ENCODE measurements at places on chromosomes 1 and 21.

GRCh38 chr1:3450202-3450863 lies 4.1 kb upstream of the ARHGEF16 start:
- DNase-seq, result no peak

- DNase-seq, result no peak
Observed at GRCh38 chr1:181646710-181647109, 163.4 kb downstream of the CACNA1E start.

DNA sequence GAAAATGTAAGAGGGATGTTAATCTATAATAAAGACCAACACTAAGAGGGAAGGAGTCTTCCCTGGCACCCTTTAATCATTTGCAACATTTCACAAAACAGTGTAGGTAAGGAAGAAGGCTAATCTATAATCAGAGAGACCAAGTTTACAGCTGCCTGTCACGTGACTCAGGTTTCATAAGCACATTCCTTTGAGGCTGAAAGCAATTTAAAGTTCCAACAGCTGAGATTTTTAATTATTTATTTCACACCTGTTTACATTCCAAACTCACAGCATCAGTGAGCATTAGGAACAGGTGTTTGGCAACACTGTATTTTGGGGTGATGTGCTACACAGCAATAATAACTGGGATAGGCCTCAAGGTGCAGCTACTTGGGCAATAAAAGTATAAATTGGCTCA lies 75.7 kb upstream of the PGBD5 start:
- DNase-seq, result no peak

DNA sequence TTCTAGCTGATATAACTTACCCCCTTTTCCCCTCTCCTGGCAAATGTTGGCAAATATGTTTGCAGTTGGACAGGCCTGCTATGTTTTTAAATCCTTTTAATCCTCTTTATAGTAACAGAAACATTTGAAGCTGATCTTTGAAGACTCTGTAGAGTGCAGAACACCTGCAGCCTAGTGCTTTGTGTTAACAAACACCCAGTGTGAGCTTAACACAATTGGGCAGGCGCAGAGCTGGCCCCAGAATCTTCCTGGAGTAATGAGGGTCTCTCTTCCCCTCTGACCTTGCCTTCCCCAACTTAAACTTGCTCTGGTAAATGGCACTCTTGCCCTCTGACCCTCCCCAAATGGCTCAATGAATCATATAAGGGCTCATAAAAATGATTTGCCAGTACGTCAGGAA lies 247.9 kb upstream of the LYPLAL1 start:
- no peak for DNase-seq

DNA sequence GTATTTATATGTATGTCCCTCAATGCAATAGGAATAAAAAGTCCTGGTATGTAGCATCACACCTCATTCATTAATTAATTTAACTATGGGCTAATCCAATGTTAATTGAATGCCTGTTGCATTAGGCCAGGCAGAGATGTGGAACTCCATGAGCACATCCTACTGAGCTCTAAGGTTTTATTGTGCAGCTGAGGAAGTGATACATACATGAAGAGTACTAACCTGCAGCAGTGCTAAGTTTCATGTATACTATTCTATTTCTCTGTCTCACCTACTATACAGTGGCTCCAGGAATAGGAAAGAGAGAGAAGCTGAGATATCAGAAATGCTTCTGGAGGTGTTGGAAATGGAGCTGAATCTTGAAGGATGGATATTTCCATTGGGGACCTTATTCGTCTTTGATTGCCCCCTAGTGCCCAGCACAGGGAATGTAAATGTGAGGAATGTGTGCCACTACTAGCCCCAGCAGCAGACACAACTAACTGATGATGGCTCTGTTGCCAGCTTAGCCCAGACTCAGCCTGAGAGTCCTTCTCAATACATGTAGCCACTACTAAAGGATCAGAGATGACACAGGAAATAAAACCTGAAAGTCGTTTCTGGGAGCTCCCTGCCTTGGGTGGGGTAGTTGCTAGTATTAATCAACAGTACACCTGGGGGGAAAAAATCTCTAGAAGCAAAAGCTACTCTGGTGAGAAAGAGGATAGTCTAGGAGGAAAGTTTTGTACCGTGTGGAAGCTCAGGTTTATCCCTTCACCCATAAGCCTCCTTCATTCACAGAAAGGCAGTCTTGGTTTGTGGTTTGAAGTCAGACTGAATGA lies 173.3 kb upstream of the FOXD3 start:
- DNase-seq, result peak; percentile 8

DNA sequence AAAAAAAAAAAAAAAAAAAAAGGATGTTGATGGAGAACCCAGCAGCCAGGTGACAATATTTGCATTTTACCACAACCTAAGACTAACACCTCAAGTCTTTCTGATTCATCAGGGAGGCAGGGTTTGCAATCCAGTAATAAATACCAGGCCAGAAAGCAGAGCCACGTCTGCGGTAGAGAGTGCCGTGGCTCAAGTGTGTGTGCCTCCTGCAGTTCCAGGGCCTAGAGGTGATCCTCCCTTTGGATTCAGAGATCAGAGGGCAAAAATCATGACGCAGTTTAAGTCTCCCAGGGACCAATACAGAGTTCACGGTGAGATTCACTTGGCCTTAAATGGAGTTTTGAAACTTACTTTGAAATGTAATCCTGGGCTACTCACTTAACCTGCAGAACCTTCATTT lies 34.9 kb downstream of the TMCO4 start:
- DNase-seq, result no peak

DNA sequence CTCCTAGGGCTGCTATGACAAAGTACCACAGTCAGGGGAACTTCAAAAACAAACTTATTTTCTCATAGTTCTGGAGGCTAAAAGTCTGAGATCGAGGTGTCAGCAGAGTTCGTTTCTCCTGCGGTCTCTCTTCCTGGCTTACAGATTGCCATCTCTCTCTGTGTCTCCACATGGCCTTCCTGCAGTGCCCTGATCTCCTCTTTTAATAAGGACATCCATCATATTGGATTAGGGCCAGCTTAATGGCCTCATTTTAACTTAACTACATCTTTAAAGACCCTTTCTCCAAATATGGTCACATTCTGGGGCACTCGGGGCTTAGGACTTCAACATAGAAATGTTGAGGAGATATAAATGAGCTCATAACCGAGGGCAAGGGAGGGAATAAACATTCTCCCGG lies 12.2 kb downstream of the C1orf74 start:
- no peak for DNase-seq

DNA sequence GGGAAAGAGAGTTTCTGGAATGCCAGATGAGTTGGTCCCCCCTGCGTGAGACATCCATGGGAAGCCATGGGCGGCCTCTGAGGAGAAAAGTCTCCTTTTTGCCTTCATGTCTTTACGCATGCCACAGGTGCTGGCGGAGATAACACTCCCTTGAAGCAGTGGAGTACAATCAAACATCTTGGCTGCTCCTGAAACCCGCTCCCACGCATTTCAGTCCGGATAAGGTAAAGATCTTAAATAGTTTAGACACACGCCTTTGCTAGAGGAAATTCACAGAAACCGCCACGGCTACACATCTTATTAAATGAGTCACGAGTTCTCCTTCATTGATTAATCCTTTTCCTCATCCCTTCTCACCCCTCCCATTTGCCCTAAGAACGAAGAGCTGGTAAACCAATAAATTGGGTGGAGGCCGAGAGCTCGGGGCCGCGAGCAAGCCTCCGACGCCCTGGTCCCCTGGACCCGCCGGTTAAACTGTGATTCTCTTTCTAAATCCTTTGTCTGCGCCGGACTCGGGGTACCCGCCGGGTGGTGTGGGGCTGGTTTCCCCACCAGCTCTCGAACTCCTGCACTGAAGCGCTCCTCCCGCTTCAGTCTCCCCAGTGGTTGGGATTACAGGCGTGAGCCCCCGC lies 6.6 kb upstream of the ZNF669 start:
- DNase-seq, result peak; percentile 25

DNA sequence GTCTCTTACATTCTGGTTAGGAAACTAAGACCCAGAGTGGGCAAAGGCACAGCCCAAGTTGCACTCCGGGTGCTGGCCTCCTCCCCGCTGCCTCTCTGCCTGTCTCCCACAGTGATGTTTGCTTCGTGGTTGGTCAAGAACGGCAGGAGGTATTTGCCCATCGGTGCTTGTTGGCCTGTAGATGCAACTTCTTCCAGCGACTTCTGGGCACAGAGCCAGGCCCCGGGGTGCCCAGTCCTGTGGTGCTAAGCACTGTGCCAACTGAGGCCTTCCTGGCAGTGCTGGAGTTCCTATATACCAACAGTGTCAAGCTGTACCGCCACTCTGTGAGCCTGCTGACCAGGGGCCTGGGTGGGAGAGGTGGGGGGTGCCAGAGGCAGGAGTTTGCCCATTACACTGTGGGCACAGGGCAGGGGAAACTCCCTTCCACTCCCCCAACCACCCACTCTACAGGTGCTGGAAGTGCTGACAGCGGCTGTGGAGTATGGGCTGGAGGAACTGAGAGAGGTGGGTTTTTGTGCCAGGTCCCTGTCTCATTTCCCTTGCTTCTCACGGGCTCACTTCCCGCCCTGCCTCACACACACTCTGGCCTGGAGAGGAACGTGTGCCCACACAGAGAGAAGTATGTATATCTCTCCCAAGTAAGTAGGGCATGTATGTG lies 1.9 kb downstream of the BTBD19 start:
- DNase-seq, result peak; percentile 50

GRCh38 chr21:31442339-31442738 lies 98.3 kb upstream of the TIAM1 start:
- no peak for DNase-seq

GRCh38 chr1:31657020-31657804 lies 12.5 kb upstream of the PEF1 start:
- no peak for DNase-seq

DNA sequence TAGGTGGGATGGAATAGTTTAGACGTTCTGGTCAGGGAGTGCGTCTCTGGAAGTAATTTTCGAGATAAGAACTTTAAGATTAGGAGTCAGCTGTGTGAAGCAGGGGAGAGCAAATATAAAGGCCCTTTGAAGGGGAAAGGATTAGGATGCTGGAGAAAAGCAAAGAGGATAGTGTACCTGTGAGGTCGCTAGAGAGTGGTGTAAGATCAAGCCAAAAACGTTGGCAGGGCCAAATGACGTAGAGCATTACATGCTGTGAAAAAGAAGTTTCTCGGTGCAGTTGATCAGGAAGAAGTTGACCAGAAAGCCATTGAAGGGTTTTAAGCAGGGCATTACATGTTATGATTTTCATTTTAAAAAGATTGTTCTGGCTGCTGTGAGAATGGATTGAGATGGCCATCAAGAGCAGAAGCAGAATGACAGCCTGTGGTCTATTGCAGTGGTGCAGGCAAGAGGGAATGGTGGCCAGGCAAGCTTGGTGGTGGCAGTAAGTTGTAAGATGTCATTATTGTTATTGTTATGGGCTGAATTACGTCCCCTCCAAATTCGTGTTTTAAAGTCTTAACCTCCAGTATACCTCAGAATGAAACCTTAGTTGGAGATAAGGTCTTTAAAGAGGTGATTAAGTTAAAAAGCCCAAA lies 113.6 kb upstream of the KIF26B start:
- no peak for DNase-seq

GRCh38 chr1:205677167-205677566 lies 3.1 kb downstream of the SLC45A3 start:
- DNase-seq, result no peak

- DNase-seq, result no peak
Observed at GRCh38 chr1:87194271-87194774, 134.4 kb upstream of the LMO4 start.

DNA sequence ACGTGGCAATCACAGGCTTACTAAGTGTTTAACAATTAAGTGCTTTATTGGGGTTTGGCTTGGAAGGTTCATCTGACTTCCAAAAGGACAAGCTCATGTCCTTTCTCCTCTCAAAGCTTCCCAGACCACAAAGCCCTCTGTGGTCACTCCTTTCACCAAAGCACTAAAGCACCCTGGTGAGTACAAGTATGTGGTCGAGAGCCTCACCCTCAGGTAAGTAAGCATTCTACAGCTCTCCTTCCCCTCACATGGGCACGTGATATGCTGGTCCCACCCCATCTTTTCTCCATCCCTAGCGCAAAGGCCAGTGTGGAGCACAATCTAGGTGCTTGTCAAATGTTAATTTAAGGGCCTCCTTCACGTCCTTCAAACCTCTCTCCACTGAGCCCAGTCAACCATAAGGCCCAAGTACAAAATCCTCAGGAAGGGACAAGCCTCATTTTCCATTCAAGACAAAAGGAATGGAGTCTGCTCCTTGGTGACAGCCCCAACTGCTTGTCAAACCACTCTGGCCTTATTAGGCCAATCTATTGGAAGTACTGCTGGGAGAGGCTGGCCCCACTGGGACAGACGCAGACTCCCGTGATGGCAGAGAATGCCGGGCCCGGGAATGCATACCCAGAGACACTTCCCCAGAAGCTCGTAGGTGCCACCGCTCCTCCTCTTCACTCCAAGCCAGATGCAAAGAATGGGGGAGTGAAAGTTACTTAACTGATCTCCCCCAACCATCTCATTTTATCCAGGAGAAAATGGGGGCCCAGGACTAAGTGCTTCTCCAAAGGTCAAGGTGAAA lies 7.8 kb downstream of the STMN1 start:
- DNase-seq, result no peak

GRCh38 chr1:218878369-218878768 lies 295.3 kb upstream of the LYPLAL1 start:
- no peak for DNase-seq

DNA sequence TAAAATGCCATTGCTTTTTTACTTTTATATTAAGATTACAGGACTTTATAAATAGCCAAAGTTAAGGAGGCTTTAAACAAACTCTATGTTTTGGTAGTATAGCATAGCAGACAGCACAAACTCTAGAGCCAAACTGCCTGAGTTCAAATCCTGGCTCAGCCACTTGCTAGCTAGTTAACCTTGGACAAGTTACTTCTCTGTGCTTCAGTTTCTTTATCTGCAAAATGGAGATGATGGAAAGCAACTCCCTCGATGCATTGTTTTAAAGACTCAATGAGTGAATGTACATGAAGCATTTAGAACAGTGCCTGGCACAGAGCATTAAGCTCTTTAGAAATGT lies 21.3 kb downstream of the C1QB start:
- DNase-seq, result no peak

- no peak for DNase-seq
Observed at GRCh38 chr1:43885279-43885801, 48.3 kb upstream of the ARTN start.

DNA sequence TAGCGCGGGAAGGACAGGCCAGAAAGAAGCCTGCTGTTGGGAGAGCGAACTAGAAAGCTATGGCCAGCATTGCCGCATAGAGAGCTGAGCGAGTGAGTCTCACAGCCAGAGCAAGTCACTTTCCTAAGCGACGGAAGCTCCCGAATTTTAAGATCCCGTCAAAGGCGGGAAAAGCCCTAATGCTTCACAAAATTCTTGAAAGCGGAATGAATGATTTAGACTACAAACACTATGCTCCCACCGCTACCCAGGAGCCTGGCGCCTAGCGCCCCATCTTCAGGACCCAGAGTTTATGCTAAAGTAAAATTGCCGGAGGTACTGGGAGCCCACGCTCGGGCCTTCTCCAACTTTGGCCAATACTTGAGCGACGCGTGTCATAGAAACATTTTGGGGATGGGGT lies 409.9 kb upstream of the ESRRG start:
- no peak for DNase-seq

- DNase-seq, result no peak
Observed at GRCh38 chr21:16797540-16797939, 715.3 kb upstream of the CXADR start.

GRCh38 chr1:152112101-152112884 lies 3.0 kb downstream of the TCHH start:
- no peak for DNase-seq
